Glomerular endothelial cell (primary cell): ENCODE measurements at places on chromosomes 3 and 15. TPM values are rescaled to one million over a fixed set of nuclear protein-coding genes. Genes with fewer than 3 reads are reported as not detected.
A peak's percentile ranks its signal among the peaks of the same experiment; 100 is the strongest.

DNA sequence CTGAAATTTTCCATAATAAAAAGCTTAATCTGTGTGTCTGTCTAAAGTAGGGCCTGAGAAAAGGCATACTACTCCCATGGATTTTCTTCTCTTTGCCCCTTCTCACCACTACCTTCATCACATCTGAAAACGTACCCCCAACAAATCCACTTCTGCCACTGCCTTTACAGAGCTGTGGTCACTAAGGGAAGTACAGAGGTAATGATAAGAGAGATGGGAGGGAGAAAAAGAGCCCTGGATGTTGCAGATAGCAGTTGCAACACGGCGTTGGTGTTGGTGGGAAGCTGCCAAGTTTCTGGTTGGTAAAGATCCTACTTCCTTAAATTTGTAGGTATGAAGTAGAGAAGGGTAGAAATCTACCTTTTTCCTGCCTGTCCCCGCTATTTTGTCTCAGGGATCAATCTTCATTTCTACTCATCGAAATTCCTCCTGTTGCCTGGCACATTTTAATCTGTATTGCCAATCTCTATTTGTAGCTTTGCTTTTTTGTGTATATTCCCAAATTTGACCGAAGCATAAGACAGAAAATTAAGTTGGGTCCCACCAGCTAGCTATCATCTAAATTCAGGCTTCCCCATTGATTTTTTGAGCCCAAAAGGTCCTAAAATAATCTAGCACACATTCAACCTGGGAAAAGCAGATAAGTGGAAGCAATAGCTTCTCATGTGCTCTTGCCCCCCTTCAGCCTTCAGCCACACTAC lies 102.9 kb downstream of the TFDP2 start:
- no peak for DNase-seq

GRCh38 chr3:143973259-143974021 lies 1.8 kb downstream of the DIPK2A start:
- no peak for DNase-seq

DNA sequence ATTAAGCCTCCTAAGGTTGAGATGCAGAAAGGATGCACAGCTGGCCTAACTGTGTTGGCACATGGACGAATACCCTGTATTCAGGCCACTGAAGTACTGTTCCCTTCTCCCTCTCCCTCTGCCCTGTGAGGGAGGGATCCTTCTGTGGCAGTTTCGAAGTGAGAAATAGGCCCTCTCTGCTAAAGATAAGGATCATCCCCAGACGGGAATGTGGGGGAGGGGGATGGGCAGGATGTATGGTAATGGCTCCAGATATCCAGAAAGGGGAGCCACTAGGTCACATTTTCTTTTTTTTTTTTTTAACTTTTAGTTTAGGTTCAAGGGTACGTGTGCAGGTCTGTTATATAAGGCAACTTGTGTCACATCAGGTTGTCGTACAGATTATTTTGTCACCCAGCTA lies 463.1 kb downstream of the TBL1XR1 start:
- DNase-seq, result no peak

GRCh38 chr3:142215106-142215505 lies 10.3 kb downstream of the GK5 start:
- no peak for DNase-seq

DNA sequence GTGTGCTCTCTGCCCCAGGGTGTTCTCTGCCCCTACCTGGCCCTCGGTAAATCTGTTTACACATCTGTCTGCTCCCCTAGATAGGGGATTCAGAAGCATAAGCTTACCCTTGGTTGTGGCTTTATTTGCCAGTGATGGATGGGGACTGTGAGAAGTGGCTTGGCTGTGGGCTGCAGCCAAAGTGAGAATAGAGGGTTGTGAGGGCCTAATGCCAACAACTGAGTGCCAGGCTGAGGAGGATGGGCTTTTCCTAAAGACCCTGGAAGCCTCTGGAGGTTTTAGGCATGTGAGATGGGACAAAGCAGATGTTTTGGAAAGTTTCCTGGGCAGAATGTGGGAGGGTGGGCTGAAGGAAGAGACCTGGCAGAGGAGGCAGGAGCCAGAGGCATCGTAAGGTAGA lies 15.4 kb upstream of the APEH start:
- DNase-seq, result no peak

- no peak for DNase-seq
Observed at GRCh38 chr3:37262816-37263393, 88.5 kb upstream of the LRRFIP2 start.

CKMT1A gene
- not detected in 2 replicates for total RNA-seq

- DNase-seq, result no peak
Observed at GRCh38 chr3:124361566-124361965, 368.7 kb upstream of the UMPS start.

MAN2A2 gene
- total RNA-seq, result 42.3 and 54.5 TPM in 2 replicates

SLITRK3 gene
- not detected in 2 replicates for total RNA-seq

GRCh38 chr3:42839616-42840015 lies 30.4 kb downstream of the ACKR2 start:
- peak; percentile 34 for DNase-seq

DNA sequence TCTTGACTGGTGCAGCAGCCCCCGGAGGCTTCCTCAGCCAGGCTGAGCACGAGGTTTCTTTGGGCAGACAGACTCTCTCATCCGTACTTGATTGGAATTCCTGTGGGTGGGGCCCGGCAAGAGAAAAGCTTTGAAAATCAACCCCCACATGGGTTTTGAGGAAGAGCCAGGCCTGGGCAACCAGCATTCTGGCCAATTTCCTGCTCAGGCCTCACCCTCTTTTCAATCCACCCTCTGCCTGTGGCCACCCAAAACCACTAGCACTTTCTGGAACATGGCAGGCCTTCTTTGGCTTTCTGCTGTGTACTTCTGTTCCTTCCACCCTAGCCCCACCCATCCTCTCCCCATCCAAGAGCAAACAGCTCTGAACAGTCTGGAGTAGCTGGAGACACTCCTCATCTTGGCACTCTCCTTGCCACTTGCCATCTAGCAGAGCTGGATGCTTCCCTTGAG lies 5.9 kb downstream of the MYO5C start:
- DNase-seq, result no peak

- no peak for DNase-seq
Observed at GRCh38 chr3:66413151-66413751, 87.6 kb downstream of the LRIG1 start.

- DNase-seq, result no peak
Observed at GRCh38 chr3:101154401-101154800, 161.2 kb upstream of the ABI3BP start.

NR1I2 gene
- total RNA-seq, result not detected in 2 replicates

GRCh38 chr3:145776782-145777408 lies 384.1 kb downstream of the PLOD2 start:
- DNase-seq, result peak; percentile 75

DNA sequence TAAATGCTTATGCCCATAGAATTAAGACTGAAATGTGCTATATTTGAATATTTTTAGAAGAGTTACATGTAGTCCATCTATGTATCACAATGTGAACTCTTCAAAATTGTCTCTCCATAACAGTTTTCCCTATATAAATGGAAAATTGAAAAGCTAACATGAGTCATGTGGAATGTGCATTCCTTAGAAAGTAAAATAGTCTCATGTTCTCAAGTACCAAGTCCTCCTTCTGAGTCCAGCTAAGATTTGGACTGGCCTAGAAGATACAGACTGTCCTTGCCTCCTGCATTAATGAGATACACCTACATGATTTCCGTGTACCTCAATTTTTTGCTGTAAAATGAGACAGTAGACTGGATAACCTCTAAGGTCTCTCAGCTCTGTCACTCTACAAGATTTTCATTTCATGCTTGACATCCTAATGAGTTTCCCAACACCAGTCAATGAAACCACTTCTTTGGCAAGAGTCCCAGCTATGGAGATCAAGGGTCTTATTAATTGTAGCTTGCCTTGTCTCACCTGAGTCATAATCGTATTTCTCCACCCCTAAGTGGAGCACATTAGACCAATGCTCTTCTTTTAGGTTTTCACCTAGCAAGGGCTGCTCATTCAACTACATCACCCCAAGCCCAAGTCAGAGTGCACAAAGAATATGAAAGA lies 350.6 kb upstream of the IL12A start:
- no peak for DNase-seq

GRCh38 chr15:25783607-25784540 lies 79.3 kb downstream of the ATP10A start:
- no peak for DNase-seq

SSUH2 gene
- total RNA-seq, result not detected in 2 replicates

SPTSSB gene
- not detected in 2 replicates for total RNA-seq

GRCh38 chr3:106566277-106566676 lies 697.5 kb upstream of the CBLB start:
- no peak for DNase-seq

ITGA11 gene
- total RNA-seq, result 50.8 and 54.2 TPM in 2 replicates

DNA sequence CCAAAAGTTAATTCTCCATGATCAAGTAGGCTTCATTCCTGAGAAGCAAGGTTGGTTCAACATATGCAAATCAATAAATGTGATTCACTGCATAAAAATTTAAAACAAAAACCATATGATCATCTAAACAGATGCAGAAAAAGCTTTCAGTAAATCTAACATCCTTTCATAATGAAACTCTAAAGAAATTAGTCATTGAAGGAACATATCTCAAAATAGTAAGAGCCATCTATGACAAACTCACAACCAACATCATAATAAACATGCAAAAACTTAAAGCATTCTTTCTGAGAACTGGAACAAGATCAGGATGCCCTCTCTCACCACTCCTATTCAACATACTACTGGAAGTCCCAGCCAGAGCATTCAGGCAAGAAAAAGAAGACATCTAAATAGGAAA lies 254.1 kb downstream of the AGBL1 start:
- DNase-seq, result no peak

- DNase-seq, result no peak
Observed at GRCh38 chr3:165768680-165769079, 68.5 kb downstream of the BCHE start.

- no peak for DNase-seq
Observed at GRCh38 chr15:33448961-33449606, 138.3 kb downstream of the RYR3 start.

- no peak for DNase-seq
Observed at GRCh38 chr3:99921986-99922385, 104.3 kb downstream of the CMSS1 start.

- no peak for DNase-seq
Observed at GRCh38 chr3:54046641-54047214, 75.6 kb upstream of the CACNA2D3 start.

DNA sequence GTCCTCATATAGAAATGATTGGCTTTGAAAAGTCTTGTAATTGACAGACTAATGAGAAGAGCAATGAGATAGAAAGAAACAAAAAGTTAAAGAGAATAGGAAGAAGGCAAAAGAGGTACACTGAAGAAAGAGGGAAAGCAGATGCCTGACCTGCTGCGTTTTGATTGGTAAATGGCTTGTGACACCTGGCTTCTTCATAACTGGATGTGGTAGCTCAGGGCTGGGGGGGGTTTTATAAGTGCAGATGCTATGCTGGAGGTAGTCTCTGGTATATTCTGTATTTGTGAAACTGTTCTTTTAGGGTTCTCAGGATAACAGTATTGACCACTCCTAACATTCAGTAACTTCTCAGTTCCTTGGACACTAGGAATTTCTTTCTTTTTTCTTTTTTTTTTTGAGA lies 1.4 kb downstream of the STARD9 start:
- DNase-seq, result no peak

SLC22A14 gene
- total RNA-seq, result 0.18 TPM in 1 of 2 replicates, not detected in the other

DNA sequence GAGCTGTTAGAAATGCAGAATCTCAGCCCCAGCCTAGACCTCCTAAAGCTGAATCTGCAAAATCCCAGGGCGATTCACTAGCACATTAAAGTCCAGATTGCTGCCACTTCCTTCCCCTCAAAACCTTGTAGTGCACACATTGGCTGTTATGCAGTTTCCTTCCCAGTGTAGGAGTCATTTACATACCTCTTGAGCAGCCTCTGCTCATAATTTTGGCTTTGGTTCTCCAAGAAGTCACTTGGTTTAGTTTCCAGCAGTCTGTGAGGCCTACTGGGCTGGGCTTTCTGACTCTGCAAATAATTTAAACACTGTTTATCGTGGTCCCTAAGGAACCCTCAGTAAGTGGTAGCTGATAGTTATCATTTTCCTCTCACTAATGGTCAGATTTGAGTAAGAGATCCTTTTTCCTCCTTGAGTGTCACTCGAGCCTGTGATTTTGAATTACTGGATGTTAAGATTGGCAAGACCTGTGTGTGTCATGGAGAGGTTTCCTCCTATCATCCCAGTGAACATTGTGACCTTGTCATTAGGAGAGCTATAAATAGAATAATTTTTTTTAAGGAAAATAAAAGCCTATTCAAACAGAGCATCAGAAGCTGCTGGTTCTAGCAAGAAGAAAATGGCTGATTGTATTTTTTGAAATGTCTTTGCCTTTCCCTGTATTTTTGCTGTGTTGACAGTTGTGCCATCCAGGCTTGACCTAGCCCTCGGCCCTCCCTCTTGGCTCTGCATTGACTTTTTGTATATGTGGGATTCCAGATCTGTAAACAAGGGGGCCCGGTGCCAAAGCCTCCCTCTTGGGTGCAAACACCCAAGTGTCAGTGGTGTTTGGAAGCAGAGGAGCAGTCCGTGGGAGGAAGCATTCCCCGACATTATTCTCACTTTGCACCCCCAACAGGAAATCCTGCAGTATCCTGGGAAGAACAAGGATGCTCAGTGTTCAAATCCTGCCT lies 134.8 kb upstream of the ANKRD28 start:
- DNase-seq, result no peak

C3orf70 gene
- 2.4 and 2.7 TPM in 2 replicates for total RNA-seq

GRCh38 chr15:55526559-55527036 lies 18.6 kb upstream of the DNAAF4 start:
- peak; percentile 16 for DNase-seq

- DNase-seq, result peak; percentile 51
Observed at GRCh38 chr3:99699841-99700240, 61.4 kb downstream of the COL8A1 start.

DUOXA2 gene
- total RNA-seq, result not detected in 2 replicates

DNA sequence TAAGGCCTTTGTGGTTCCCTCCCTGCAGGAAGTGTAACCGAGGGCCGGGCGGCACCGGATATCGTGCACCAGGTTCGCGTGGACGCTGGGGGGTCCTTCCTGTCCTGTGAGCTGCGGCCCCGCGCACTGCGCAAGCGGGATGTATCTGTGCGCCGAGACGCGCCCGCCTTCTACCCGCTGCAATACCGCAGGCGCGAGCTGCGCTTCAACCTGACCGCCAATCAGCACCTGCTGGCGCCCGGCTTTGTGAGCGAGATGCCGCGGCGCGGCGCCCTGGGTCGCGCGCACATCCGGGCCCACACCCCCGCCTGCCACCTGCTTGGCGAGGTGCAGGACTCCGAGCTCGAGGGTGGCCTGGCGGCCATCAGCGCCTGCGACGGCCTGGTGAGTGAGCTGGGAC lies 35.9 kb downstream of the SAXO2 start:
- DNase-seq, result no peak

GRCh38 chr15:33616475-33616874 lies 305.7 kb downstream of the RYR3 start:
- DNase-seq, result no peak

DNA sequence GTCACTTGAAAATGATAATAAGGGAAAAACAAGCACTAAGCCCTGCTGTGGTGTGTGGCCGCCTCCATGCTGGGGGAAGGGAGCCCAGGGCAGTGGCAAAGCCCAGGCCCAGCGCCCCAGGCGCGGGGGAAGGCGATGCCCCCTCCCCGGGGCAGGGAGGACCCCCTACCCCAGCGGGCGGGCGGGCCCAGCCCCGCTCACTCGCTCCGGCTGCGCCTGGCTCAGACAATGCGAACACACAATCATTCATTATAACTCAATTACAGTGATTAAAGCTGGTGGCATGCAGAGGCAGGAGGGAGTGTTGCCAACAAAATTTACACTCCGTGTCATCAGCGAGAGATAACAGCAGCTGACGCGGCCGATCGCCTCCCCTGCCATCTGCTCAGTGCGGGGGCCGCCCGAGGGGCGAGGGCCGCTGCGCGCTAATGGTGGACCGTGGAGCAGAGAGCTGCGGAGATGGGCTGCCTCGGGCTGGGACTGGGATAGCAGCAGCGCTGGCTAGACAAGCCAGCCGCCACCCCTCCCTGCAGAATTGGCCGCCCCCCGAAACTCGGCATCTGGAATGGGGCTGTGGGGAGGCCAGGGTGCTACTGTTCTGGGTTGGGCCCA lies 64.1 kb downstream of the TLE3 start:
- DNase-seq, result no peak
